CD4-positive, alpha-beta T cell treated with Interleukin-6 at 100 ng/mL for 8 hours (primary cell): ENCODE measurements at places on chromosomes 12 and 14.

- no peak for DNase-seq
These were observed 126.4 kb downstream of the BRMS1L start for GRCh38 chr14:35952584-35952983.

GRCh38 chr14:60589442-60589841, 59.8 kb downstream of the SIX1 start:
- no peak for DNase-seq

DNA sequence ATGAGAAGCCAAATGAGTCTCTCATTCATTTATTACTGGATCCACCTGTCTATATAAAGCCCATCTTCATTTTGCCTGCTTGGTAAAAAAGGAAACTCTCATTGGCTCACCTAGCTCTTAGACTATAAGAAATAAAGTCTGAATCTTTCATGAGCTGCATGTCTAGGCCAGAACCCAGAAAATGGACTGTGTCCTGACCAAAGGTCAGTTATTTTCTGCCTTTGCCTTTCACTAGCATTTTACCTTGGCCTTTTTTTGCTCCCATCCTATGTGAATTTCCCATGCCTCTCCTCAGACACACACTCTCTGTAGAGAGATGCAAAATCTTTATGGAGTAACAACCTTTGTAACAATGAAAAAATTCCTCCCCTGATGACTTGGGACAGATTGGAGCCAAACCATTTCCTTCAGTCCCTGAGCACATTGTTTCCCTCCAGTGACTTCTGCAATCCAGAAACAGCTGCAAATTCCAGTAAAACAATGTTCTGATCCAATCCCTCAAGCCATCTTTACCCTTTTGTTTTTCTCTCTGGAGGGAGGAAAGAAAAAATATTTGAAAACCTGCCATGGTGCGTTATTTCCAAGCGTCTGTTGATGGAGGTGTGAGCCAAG, 33.6 kb upstream of the MAP3K9 start:
- DNase-seq = no peak

DNA sequence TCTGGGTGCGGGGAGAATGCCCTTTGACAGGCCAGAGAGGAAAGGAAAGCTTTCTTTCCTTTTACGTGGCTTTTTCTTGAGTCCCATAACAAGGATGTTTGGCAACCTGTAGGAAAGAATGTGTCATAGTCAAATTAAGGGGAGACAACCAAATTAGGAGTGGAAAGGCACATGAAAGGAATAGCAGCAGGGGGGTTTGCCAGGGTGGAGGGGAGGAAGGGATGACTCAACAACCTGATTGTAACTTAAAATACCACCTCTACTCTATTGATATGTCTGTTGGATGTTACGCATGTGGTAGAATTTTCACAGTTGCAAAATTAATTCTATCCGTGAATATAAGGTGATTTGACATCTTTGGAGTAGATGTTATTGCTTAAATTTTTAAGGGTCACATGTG, 28.5 kb upstream of the MYBPC1 start:
- no peak for DNase-seq

- no peak for DNase-seq
These were observed 2.3 kb downstream of the TULP3 start for GRCh38 chr12:2893007-2893406.

- DNase-seq = no peak
These were observed 48.4 kb downstream of the TSPAN11 start for GRCh38 chr12:30974746-30975500.

GRCh38 chr14:51846631-51847488, 13.6 kb upstream of the GNG2 start:
- DNase-seq = peak; percentile 94

GRCh38 chr12:94909663-94910062, 93.8 kb downstream of the NDUFA12 start:
- DNase-seq = no peak

- no peak for DNase-seq
These were observed 312.5 kb upstream of the FLRT2 start for GRCh38 chr14:85217412-85217811.

GRCh38 chr14:32542507-32542906, 213.4 kb downstream of the AKAP6 start:
- DNase-seq = no peak

DNA sequence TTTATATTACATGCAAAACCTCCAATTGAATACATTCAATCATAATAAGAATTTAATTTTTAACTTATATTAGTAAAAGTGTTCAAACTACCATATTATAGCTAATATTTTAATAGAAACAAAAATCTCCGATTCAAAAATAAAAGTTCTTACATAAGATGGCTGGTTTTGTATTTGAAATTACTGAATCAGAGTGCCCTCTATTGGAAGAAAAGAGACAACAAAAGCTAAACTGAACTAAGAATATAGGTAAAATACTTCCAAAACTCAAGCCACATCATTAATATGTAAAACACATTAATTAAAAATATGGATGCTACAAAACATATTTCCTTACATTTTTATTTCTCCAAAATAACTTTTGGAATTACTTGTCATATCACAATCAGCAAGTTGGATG, 120.3 kb downstream of the GARIN6 start:
- no peak for DNase-seq

GRCh38 chr12:130663514-130663913, 52.6 kb downstream of the RIMBP2 start:
- no peak for DNase-seq

- DNase-seq = peak; percentile 18
These were observed 21.1 kb upstream of the KCNA5 start for GRCh38 chr12:5022465-5023061.

GRCh38 chr12:78719721-78720120, 144.9 kb upstream of the SYT1 start:
- DNase-seq = no peak

DNA sequence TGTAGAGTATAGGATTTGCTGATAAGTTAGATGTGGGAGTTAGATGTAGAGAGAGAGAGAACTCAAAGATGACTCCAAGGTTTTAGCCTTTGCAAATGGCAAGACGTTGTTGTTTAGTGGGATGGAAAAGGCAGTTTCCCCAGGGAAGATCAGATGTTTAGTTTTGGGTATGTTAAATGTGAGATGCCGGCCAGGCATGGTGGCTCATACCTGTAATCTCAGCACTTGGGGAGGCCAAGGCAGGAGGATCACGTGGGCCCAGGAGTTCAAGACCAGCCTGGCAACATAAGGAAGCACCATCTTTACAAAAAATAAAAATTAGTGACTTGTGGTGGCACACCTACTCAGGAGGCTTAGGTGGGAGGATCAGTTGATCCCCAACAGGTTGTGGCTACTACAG, 33.5 kb downstream of the SCFD1 start:
- no peak for DNase-seq

DNA sequence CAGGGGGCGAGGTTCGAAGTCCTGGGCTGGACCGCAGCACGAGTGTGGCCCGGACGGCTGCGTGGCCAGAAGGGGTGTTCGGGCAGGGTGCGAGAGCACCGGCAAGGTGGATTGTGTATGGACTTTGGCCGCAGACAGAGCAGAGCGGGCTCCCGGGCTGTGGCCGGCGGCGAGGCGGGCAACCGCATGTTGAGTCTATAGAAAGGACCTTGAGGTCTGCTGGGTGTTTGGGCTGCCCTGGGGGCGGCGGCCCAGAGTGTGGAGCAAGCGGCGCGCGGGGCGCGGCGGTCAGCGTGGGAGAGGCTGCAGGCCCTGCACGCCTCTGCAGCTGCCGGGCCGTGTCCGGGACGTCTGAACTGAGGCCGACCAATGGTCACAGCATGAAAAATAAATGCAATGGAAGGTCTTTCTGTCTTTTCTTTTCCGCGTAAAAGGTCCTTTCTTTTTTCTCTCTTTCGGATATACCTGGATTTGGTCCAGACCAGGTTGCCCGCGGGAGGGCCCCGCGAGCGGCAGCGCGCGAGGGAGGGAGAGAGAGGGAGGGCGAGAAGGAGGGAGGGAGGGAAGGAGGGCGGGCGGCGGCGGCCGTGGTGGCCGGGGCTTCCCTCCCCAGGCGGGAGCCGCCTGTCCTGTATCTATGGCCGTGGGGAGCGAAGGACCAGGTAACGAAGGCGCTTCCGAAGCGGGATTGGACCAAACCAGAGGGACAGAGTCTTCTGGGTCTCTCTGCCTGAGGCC, 5.5 kb upstream of the HOXC9 start:
- DNase-seq = no peak

- no peak for DNase-seq
These were observed 155.3 kb downstream of the ADAMTS20 start for GRCh38 chr12:43396671-43397070.

DNA sequence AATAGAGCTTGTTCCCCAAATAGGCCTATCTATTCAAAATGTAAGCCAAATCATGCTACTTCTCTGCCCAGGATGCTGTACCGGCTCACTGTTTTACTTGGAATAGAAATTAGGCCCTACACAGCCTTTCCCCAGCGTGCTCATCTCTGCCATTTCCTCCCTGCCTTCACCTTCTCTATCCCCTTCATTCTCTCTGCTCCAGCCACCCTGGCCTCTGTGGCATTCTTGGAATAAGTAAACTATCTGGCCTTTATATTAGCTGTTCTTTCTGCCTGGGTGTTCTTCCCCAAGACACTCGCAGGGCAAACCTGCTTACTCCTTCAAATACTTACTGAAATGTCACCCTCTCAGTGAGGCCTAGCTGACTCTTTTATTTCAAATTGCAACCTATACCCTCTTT, 30.9 kb upstream of the DYRK2 start:
- DNase-seq = no peak

DNA sequence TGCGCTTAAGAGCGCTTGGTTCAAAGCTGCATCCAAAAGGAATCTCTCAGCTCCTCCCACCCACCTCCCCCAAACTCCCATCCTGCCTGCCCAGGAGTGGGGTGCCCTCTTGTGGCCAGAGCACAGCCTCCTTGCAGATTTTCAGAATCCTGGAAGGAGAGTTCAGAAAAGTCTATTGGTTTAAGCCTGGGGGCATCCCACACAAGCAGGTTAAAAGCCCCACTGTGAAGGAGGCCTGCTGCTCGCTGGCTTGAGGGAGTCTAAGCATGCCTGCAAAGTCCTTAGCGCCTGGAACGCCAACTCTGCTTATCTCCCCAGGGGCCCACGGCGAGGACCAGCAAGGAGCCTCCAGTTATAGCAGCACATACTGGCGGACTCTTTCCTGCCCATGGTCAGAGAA, 297.1 kb downstream of the KSR2 start:
- no peak for DNase-seq

DNA sequence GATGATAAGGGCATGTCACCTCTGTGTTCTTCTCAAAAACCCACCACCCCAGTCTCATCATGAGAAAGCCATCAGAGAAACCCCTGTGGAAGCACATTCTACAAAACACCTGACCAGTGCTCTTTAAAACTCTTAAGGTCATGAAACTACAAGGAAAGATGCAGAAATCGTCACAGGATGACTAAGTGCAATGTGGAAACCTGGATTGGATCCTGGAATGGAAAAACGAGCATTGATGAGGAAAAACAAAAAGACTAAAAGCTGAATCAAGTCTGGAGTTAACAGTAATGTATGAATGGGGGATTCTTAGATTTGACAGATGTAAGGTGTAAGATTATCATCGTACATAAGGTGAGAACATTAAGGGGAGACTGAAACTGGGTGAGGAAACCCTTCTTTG, 211.0 kb downstream of the TBX5 start:
- no peak for DNase-seq

- no peak for DNase-seq
These were observed 108.4 kb downstream of the EMP1 start for GRCh38 chr12:13304924-13305323.

GRCh38 chr14:98544174-98544573, 727.8 kb downstream of the BCL11B start:
- DNase-seq = no peak

GRCh38 chr12:93813972-93814821, 137.0 kb downstream of the CRADD start:
- no peak for DNase-seq

- DNase-seq = no peak
These were observed 4.6 kb downstream of the TMEM120B start for GRCh38 chr12:121717041-121717699.

DNA sequence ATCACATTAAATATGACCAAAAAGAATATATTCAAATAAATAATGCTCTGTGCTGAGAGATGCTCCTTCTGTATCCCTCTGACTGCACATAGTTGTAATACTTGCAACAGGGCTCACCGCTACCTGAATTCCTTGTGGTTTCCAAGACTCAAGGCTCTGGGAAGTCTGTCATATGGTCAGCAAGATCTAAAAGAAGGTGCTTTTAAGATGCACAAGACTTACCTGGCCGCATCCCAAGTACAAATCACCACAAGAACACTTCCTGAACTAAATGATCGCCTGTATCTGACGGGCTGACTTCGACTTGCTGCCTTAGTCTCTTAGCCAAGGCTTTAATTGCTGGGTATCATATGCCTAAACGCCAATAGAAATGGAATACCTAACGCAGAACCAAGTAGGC, 67.2 kb downstream of the HECTD4 start:
- DNase-seq = no peak

DNA sequence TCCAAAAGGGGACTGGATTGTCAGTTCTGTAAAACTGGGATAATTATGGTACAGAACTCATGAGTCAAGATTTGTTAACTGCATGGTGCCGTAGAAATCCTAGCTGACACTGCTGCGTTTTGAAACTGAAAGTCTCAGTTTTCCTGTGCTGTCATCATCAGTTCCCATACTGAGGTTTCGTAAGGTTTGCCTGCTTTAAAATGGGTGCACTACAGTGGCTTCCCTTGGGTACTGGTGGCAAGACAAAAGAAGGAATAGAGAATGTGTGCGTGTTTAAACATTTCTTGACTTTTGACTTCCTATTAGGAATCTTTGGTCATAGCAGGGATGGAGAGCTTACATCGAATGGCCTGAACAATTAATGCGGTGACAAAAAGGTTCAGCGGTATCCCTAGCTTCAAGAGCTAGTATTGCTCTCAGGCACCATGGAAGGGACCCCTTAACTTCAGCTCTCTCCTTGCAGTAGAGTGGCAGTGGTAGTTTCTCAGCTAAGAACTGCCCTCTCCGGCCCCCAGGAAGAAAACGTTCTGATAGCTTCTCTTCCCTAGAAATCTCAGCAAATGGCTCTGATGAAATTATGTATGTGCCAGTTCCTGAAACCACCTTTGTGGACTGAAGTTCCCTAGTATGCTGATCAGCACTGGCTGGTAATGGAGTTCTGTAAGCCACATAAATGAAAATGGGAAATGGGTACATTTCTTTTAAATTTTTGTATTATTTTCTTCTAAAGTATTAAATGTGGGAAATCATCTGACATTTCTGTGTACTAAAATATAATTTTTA, 28.9 kb downstream of the ANO6 start:
- DNase-seq = no peak

GRCh38 chr12:100797246-100797645, 2.7 kb downstream of the ANO4 start:
- no peak for DNase-seq
